ENCODE measurements at places on chromosomes 16 and 17. TPM values are rescaled to one million over a fixed set of nuclear protein-coding genes. Genes with fewer than 3 reads are reported as not detected.

NPIPB13 gene
- 1.3 TPM for total RNA-seq

SULT1A4 gene
- total RNA-seq = 20.9 TPM

MFSD6L gene
- total RNA-seq = not detected

SCGB1C2 gene
- not detected for total RNA-seq

PMFBP1 gene
- not detected for total RNA-seq

PPY gene
- not detected for total RNA-seq

OR1A1 gene
- not detected for total RNA-seq

HEATR9 gene
- total RNA-seq = not detected

OTOP3 gene
- not detected for total RNA-seq

SLC12A4 gene
- total RNA-seq = 83.2 TPM

VPS35L gene
- 44.4 TPM for total RNA-seq

CHST6 gene
- total RNA-seq = 4.4 TPM

SEPTIN1 gene
- not detected for total RNA-seq

CA7 gene
- total RNA-seq = not detected

CSF3 gene
- 0.43 TPM for total RNA-seq

NPIPA7 gene
- total RNA-seq = not detected

G6PC1 gene
- total RNA-seq = not detected

DNA sequence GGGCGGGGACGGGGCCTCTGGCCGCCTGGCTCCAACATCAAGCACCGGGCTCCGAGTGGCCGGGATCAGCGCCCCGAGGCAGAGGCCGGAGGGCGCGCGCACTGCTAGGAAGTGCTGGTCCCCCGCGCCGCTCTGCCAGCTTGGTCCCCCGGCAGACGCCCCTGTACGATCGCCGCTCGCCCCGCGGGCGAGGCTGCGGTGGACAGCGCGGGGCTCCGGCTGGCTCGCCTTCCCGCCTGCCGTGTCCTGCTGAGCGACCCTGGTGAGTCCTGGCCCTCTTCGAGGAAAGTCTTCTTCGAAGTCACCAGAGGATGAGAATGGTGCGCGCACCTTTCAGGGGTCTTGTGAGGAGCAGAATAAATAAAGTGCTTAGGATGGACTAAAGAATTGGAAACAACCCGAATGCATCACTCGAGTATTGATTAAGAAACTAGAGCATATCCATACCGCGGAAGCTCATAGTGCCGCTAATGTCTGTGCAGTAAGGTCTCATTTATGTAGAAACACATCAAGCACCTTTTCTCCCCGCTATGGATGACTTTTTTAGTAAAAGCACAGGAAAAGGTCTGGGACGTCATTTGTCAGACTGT is 392 bp downstream of the ZNF213 start:
- DNase-seq = no peak

- DNase-seq = no peak
Measured at GRCh38 chr16:69717066-69717465, 9.3 kb downstream of the NQO1 start.

GRCh38 chr17:77416105-77416713 is 275.4 kb downstream of the SEC14L1 start:
- DNase-seq = no peak

- DNase-seq = no peak
Measured at GRCh38 chr17:14042411-14042810, 26.9 kb upstream of the COX10 start.

- no peak for DNase-seq
Measured at GRCh38 chr16:879461-879861, 78.9 kb upstream of the GNG13 start.

- DNase-seq = no peak
Measured at GRCh38 chr16:86595983-86596605, 17.7 kb downstream of the FOXL1 start.

DNA sequence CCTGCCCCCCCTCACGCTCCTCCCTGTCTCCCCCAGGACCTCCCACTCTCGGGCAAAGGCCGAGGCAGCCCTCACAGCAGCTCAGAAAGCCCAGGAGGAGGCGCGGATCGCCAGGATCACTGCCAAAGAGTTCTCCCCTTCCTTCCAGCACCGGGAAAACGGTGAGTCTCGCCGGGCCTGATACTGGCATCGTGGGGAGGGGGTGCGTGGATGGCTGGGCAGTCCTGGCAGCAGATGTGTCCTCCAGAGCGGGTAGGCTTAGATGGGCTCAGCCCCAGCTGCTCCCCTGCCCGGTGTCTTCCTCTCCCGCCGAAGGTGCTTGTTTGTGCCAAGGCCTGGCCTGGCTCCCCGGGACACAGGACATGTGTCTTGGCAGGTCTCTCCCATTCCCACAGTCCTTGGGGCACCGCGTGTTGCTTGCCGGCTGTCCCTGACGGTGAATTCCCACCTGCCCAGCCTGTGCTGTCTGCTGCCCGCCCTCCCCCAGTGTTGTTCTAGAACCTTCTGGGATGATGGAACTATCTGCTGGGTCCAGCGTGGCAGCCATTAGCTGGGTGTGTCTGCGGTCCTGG is 81.6 kb downstream of the KLHDC4 start:
- no peak for DNase-seq

- no peak for DNase-seq
Measured at GRCh38 chr16:87690911-87691685, 74.7 kb downstream of the KLHDC4 start.

- no peak for DNase-seq
Measured at GRCh38 chr16:68676113-68676860, 31.2 kb downstream of the CDH3 start.

- DNase-seq = no peak
Measured at GRCh38 chr17:16352303-16352666, 984 bp downstream of the CENPV start.

- DNase-seq = peak; percentile 88
Measured at GRCh38 chr17:17021194-17021863, 20.9 kb upstream of the MPRIP start.

DNA sequence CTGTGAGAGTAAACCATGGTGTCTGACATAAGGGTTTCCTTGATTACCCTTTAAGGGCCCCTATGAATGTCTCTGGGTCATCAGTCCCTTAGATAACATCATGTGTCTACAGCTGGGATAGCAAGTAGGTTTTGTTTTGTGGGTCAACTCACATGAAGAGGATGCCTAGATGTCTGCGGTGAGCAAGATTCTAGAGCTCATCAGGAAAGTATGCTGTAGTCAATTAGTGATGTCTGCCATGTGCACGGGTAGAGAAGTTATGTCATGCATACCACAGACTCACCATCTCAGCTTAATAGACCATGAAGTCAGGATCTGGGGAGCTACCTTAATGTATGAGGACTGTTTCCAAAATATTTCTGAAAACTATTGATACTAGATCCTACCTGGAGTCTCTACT is 57.5 kb downstream of the CDH13 start:
- DNase-seq = no peak

- DNase-seq = no peak
Measured at GRCh38 chr17:59369031-59369975, 37.8 kb downstream of the YPEL2 start.

- DNase-seq = no peak
Measured at GRCh38 chr17:33291248-33292200, 1.6 kb downstream of the ASIC2 start.

DNA sequence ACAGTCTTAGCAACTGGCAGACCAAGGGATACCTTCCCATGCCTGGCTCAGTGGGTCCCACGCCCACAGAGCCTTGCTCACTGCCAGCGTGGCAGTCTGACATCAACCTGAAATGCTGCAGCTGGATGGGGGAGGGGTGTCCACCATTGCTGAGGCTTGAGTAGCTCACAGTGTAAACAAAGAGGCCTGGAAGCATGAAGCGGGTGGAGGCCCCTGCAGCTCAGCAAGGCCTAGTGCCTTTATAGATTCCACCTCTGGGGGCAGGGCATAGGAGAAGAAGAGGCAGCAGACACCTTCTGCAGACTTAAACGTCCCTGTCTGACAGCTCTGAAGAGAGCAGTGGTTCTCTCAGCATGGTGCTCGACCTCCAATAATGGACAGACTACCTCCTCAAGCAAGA is 263.2 kb downstream of the KIF2B start:
- DNase-seq = no peak

DNA sequence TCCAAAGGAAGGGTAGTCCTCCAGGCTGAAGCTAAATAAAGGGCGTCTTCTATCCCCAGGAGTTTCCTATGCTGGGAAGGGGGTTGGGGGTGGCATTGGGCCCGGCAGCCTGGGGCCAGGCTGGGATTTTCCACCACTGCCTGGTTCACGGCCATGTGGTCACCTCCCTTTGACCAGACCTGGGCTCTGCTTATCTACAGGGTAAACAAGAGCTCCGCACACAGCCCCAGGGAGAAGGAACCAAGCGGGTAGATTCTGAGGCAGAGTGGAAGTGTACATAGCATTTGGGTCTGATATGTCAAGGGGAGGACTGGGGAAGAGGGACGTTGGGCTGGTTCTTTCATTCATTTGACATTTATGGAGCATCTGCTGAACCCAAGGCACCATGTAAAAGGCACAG is 27.2 kb upstream of the TMEM220 start:
- no peak for DNase-seq

DNA sequence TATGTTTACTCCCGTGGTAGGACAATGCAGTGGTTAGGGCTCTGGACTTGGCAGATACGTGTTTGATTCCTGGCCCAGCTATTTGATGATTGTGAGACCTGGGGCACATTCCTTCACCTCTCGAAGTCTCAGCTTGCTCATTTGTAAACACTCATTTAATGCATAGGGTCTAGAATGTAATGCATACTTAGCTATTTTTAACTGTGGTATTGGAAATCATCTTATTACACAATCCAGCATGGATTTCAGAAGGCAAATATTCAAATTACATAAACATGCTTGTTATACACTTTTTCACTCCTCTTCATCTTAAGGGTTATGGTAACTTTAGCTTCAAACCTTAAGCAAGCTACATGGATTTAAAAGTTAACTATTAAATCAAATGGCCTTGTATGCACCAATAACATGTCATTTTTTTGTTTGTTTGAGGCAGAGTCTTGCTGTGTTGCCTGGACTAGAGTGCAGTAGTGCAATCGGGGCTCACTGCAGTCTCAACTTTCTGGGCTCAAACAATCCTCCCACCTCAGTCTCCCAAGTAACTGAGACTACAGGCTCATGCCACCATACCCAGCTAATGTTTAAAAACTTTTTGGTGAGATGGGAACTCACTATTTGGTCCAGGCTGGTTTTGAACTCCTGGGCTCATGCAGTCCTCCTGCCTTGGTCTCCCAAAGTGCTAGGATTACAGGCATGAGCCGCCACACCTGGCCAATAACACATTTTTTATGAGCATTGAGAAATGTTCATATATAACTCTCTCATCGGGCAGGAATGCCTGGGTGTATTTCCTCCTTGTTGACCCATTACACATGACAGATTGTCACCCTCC is 52.5 kb downstream of the VAT1L start:
- peak; percentile 22 for DNase-seq

GRCh38 chr17:46878055-46878454 is 26.7 kb downstream of the WNT9B start:
- no peak for DNase-seq

DNA sequence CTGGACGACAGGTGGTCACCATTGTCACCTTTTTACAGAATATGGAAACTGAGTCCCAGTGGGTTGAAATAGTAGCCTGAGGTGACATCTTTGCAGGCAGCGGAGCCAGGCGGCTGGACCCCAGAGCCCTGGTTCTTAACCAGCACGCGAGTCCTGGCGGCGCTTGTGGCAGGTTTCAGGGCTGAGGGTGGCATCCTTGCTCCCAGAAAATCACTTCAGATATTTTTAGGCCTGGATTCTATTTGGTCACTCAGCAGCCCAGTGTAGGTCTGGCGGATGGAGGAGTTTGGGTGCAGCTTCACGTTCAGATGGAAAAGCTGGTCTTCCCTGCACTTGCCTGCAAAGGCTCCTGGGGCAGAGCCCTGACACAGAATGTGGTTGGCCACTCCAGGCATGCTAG is 354.0 kb downstream of the SNX29 start:
- DNase-seq = no peak

DNA sequence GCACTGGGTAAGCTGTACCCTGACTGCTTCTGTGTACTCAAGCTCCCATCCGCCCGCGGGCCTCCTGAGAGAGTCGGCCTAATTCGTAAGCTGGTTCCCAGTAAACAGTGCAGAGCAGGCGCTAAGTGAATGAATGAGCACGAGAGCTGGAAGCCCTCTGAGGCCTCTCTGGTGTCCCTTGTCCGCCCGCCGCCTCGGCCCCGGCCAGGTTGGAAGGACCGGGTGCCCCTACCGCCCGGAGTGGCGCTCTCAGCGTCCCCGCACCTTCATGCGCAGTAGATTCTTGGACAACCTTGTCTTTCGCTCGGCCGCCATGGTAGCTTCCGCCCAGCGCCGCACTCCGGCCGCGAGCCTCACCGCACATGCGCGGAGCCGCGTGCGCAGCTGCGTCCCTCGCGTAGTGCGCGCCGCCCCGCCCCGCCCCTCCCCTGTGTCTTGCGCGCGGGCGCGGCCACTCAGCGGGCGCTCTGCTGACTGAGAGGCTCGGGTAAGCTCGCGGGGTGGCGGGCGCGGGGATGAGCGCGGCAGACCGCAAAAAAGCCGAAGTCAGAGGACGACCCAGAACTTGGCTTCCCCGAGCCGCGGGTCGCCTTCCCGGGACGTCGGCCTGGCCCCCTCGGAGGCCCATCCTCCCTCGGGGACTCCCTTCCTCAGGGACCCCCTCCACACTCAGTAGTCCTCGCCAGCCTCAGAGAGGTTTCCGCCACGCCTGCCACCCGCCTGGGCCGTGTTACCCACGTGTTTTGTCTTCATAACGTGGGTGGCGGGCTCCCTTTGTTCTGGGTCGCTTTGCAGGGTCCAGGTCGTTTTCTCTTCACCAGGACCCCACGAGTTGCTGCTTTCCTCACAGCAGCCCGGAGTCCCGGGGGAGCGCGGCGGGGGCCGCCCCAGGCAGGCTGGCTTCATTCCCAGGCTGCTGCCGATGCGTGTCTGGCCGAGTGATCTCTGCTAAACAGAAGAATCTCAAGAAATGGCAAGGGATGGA is at the start of gene MPHOSPH6:
MPHOSPH6 (minus strand) TSS at position 364 of the 985 bp plus-strand sequence; CDS start at position 315, 49 bp downstream.
- peak; percentile 34 for DNase-seq

GRCh38 chr17:72297326-72298115 is 176.7 kb downstream of the SOX9 start:
- DNase-seq = no peak

GRCh38 chr16:66662445-66663194 is 33.9 kb downstream of the CMTM4 start:
- DNase-seq = no peak

- DNase-seq = peak; percentile 66
Measured at GRCh38 chr17:50221864-50222545, 20.6 kb upstream of the COL1A1 start.

GRCh38 chr16:67234180-67234597 is 7.3 kb downstream of the TMEM208 start:
- no peak for DNase-seq

GRCh38 chr16:635573-636205 is 416 bp downstream of the METTL26 start:
- DNase-seq = no peak

- DNase-seq = no peak
Measured at GRCh38 chr16:80233097-80233835, 307.5 kb upstream of the DYNLRB2 start.
